Bronchus fibroblast of lung (primary cell): ENCODE measurements at places on chromosomes 3 and 15. TPM values are rescaled to one million over a fixed set of nuclear protein-coding genes. Genes with fewer than 3 reads are reported as not detected.

ARF4 gene
- total RNA-seq = 185 and 214 TPM in 2 replicates

CLDND1 gene
- 80.7 and 85.2 TPM in 2 replicates for total RNA-seq

ADAMTS17 gene
- under 0.01 and 0.30 TPM in 2 replicates for total RNA-seq

PIF1 gene
- 22.0 and 26.9 TPM in 2 replicates for total RNA-seq

FSD2 gene
- total RNA-seq = not detected in 2 replicates

SUSD5 gene
- total RNA-seq = 3.4 and 6.2 TPM in 2 replicates

CCDC191 gene
- 0.59 and 1.0 TPM in 2 replicates for total RNA-seq

TMCO5A gene
- not detected in 2 replicates for total RNA-seq

GHRL gene
- total RNA-seq = not detected in 2 replicates

FEZF2 gene
- not detected in 2 replicates for total RNA-seq

SH3GL3 gene
- total RNA-seq = not detected in 2 replicates
